ENCODE measurements at places on chromosomes 1 and 21.

GRCh38 chr1:211292411-211292810, 33.2 kb downstream of the RCOR3 start:
- DNase-seq: no peak

DNA sequence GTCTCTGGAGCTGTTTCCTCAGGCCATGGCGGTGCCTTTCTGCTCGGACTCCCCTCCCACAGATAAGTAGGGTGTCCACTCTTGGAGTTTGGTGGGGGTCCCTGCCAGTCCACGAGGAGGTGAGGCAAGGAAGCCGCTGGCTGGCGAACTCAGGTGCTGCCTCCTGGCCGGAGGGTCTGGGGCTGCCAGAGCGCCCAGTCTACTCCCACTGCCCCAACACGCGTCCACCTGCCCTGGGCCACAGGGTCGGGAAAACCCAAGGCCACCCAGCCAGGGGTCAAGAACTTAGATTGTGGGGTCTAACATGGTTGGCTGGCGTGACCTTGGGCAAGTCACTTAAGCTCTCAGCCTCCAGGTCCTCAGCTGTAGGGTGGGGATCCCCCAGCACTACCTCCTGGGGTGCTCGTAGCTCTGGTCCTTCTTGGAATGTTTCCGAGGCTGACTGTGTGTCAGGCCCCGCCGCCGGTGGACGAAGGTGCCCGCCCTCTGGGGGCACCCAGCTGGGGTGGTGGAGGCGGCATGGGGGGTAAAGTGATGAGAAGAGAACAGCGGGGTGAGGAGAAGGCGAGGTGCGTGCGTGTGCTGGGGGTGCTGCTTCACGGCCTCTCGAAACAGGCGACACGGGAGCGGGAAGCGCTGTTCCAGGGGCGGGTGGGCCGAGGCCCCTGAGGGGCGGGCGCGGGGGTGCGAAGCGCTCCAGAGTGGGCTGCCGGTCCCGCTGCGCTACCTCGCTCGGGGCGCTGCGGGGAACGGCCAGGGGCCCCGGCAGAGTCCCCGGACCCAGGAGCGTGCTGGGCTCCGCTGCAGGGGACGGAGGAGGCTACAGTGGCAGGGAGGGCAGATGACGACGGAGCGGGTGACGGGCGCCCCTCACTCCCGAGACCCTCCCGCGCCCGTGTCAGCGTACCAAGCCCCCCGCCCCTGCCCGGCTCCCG, 1.2 kb downstream of the SH2D5 start:
- DNase-seq: no peak

DNA sequence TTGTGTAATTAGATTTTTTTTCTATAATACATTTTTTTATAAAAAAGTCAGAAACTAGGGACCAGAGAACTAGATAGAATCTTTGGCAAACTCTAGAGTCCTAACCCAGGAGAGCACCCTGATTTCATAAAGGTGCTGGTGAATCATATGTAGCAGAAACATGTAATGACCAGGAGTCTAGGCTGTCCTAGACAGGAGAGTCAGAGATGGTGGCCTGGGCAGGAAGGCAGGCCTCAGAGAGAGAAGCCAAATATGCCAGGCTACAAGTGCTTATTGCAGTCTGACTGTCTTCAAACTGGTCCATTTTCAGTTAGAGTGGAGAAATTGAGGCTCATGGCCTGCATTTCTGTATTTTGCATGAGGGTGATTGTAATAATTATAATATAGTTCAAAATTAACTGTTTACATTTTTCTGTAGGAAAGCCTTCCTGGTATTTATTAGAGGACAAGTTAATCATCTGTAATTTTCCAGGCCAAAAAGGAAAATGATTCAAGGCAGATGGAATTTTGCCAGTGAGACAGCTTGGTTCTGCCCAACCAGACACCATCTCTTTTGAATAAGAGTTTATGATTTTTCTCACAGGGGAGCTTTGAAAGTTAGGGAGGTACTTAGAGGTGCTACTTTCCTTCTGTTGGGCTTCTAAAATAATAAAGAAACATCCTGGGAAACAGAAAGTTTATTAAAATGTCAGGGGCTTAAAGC, 129.8 kb downstream of the S1PR1 start:
- no peak for DNase-seq

GRCh38 chr1:10901091-10901890, 104.8 kb upstream of the CASZ1 start:
- DNase-seq: peak; percentile 21

- DNase-seq: no peak
These were observed 65.5 kb downstream of the PCNX2 start for GRCh38 chr1:233230011-233230410.

- no peak for DNase-seq
These were observed 48.2 kb downstream of the HHAT start for GRCh38 chr1:210376836-210377372.

DNA sequence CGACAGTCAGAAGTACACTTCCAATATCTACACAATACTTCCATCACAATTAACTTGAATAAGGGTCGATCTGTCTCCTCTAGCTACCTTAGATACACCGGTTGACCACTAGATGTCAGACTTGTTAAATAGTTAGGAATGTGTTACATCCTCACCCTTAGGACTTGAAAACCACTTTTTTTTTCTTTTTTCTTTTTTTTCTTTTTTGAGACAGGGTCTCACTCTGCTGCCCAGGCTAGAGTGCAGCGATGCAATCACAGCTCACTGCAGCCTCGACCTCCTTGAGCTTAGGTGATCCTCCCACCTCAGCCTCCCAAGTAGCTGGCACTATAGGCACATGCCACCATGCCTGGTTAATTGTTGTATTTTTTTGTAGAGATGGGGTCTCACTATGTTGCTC, 120.4 kb upstream of the GREM2 start:
- DNase-seq: peak; percentile 78

- DNase-seq: peak; percentile 47
These were observed 28.3 kb upstream of the RAB3GAP2 start for GRCh38 chr1:220300442-220301121.

DNA sequence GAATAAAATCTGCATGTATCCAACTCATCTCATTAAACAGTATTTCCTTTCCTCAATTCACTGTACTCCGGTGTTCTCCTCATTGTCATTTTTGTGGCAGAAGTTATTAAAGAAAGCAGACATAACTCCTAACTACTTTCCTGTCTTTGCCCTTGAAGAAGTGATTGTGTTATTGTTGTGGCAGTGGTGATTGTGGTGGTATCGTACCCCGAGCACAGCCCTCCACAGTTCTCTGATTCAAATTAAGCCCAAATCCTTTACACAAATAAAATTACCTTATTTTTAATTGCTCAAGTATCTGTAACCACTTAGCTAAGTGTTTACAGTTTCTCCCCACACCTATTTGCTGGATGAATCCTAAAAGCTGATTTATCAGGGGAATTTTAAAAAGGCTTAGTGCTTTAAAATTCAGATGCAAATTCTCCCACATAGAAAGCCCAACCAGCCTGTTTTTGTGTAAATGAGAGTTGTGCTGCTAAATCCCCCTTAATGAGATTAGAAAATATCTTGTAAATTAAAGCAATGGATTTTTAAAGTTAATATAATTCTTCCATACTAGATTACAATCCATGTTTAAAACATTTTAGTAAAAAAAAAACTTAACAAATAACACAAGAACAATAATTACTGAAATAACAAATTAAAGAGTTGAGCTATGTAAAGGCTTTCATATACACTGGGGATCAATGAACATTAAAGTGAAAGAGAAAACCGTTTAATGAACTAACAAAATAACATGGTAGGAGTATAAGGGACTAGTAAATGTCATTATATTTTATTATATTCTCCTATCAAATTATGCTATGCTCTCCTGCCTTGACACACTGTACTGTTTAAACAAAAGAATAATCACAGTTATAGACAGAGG, 259.0 kb downstream of the NEGR1 start:
- DNase-seq: no peak

GRCh38 chr21:17699524-17700189, 87.0 kb upstream of the BTG3 start:
- DNase-seq: no peak

GRCh38 chr1:31588751-31589515, 12.6 kb downstream of the TINAGL1 start:
- DNase-seq: peak; percentile 62

GRCh38 chr1:16175610-16176553, 20.0 kb upstream of the EPHA2 start:
- DNase-seq: peak; percentile 79

- no peak for DNase-seq
These were observed 7.8 kb downstream of the PLOD1 start for GRCh38 chr1:11942280-11942679.

- no peak for DNase-seq
These were observed at the start of gene KCNK2 for GRCh38 chr1:215082532-215083382. KCNK2 (plus strand) TSS chr1:215082737; CDS start chr1:215083386, 649 bp downstream.

DNA sequence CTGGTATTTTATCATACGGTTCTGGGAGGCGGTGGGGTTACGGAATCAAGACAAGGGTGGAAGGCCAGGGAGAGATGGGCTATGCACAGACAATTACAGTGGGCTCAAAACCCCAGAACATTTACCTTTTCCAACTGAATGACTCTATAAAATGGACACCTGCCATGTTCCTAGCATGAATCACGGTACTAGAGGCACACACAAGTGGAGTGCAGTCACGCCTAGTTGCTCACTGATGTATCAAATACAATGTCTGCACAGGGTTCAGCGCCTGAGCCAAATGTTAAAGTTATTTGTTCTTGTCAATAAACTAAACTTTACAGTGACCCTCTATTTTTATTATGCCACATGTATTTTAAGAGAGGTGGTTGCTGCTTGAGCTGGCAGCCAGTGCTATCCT, 121.4 kb downstream of the ATG4C start:
- no peak for DNase-seq

DNA sequence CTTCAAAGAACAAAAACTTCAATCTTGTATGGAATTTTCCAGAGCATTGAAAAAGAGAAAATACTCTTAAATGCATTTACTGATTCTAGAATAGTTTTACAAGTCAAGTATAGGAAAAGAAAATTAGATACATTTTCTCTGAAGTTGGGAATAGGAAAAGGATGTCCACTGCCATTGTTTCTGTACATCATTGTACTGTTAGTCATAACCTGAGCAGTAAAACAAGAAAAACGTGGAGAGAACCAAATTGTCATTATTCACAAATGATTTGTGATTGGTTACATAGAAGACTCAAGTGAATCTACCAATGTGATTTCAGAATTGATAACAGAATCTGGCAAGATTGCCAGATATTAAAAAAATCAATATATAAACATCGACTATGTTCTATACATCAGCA, 27.4 kb downstream of the PRKACB start:
- DNase-seq: no peak

Data from HT-29 (cell line).